ENCODE measurements at places on chromosomes 6 and 20.

- no peak for DNase-seq
Measured at GRCh38 chr6:121399966-121400365, 35.5 kb upstream of the GJA1 start.

DNA sequence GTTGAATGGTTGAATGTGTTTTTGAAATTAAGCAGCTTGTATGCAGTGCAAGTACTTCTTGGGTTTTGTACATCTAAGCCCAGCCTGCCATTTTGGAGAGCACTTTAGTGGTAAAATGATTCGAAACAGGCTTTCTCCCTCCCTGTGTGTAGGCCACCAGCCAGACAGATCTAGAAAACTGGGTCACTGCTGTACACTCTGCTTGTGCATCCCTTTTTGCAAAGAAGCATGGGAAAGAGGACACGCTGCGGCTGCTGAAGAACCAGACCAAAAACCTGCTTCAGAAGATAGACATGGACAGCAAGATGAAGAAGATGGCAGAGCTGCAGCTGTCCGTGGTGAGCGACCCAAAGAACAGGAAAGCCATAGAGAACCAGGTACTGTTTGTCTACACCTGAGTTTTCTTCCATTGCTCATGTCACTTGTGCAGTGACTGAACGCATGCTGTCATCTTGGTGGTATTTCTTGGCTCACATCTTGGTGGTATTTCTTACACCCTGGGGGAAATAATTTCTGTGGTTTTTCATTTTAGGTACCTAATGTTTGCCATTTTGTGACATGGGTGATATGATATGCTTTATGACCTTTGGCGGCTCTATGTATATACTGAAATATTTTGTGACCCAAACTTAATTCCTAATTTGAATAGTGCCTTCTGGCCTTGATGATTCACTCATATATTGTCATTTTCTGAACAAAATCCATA is 115.7 kb upstream of the CLDN20 start:
- no peak for DNase-seq

- no peak for DNase-seq
Measured at GRCh38 chr6:141658696-141659095, 474.0 kb upstream of the GJE1 start.

GRCh38 chr6:170243791-170244291 is 47.0 kb downstream of the DLL1 start:
- no peak for DNase-seq

GRCh38 chr6:7777074-7777473 is 51.2 kb downstream of the BMP6 start:
- no peak for DNase-seq

- DNase-seq = no peak
Measured at GRCh38 chr20:16537025-16537665, 36.1 kb downstream of the KIF16B start.

DNA sequence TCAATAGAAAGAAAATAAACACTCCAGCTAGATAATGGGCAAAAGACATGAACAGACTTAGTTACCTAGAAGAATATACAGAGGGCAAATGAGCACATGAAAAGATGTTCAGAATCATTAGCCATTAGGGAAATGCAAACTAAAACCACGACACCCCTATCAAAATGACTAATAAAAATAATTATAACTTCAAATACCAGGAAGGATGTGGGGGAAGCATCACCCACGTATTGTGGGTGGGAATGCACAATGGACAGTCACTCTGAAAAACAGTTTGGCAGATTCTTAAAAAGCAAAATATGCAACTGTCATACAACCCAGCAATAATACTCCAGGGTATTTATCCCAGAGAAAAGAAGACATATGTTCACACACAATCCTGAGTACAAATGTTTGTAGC is 92.6 kb downstream of the DLL1 start:
- no peak for DNase-seq

DNA sequence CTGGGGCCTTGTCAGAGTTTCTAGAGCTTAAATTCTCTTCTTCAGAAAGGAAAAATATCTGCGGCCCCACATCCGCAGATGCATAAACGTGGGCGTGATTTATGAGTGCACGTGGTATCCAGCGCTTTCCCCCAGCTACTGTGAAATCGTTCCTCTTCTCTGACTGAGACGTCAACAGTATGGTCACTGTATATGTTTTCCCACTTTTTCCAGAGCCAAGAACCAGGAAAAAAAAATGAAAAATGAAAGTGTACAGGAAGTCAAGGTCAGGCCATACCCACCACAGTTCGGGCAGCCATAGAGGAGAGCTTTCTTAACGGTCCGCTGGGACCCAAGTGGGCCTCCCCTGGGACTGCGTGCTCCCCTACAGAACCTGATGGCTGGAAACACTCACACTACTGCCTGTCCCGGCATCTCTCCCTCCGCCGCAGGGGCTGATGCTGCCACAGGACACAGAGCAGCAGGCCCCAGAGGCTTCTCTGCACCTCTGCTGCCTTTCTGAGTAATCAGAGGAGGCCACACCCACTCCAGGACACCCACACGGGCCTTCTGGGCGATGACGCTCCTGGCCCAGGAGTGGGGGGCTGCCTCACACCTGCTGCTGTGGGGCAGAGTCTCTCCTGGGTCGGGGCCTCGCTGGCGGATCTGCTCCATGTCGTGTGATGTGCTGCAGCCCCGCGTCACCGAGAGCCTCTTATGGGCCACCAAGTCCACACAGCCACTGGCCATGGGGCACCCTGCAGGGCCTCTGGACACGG is 16.4 kb upstream of the STX16 start:
- DNase-seq = peak; percentile 74

DNA sequence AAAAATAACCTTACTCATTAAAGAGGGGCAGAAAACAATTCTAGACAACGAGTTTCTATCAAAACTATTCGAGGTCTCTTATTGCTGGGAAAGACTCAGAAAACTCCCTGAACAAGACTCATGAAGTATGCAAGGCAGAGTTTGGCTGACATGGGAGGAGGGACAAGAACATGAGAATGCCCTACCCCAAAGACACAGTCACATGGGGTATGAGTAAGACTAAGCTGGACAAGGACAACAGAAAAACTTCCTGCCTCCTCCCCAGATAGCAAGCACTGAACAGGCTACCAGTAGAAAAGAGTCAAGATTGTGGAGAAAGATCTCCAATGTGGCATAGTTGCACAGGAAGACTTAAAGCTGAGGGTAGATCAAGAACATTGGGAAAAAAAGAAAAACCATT is 39.7 kb upstream of the PHIP start:
- DNase-seq = no peak

DNA sequence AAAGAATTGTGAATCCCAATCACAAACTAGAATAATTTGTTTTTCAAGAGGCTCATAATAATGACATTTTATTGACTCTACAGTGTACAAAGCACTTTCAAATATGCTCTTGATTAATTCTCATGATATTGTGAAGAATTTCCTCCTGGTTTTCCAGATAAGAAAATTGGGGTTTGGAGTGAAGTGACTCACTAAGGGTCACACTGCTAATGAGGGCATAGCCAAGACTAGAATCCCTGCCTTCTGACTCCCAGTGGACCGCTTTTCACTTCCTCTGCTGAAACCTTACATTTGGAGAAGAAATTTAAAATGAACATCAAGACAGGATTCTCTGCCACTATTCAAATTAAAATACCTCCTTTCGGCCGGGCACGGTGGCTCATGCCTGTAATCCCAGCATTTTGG is 38.3 kb upstream of the LTV1 start:
- no peak for DNase-seq

DNA sequence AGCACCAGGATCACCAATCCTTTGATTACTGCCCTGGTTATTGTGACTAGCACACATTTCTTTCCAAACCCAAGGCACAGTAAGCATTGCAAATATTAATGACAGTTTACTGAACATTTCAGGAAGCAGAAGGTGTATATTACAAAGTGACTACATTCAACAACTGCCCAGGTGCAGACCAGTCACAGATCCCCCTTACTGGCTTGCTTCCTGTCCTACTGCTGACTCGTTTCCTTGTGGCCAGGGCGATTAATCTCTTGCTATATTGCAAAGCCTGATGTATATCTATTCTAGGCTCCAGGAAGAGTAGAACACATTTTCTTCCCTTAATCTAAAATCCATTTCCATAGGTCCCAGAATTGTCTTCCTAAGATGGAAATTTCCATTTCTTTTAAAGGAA is 77.2 kb upstream of the EPHA7 start:
- no peak for DNase-seq

GRCh38 chr6:39404312-39404711 is 81.8 kb upstream of the KCNK16 start:
- DNase-seq = no peak

- no peak for DNase-seq
Measured at GRCh38 chr20:6492271-6493055, 275.0 kb upstream of the BMP2 start.

DNA sequence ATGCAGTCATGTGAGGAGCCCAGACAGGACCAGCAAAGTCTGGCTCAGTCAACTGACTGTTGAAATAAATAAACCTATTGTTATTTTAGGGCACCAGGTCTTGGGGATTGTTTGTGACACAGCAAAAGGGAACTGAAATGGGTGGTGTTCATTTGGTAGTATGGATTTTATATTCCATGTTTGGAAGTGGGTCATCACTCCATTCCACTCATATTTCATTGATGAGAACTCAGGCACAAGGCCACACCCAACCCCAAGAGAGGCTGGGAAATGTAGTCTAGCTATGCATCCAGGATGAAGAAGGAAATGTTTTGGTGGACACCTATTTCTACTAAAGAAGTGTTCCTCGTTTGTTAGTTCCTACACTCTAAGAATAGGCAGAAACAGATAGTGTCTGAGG is 64.9 kb upstream of the BTBD3 start:
- DNase-seq = no peak

DNA sequence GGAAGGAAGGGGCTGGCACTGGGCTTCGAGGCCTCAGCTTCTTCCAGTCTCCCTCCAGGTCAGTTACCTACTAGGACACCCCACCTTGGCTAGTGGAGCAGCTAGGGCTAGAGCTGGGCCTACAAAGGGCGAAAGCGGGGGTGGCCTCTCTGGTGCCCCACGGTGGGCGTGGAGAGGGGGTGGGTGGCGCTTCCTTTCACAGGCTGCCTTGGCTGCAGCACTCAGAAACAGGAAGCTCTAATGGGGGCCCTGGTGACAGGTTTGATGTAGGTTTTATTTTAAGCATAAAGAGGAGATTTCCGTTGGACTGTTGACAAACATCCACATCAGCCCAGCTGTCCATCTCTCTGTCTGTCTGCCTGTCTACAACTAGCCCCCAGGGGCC is 13.4 kb downstream of the FAM110A start:
- peak; percentile 61 for DNase-seq

GRCh38 chr6:88493717-88494116 is 327.6 kb upstream of the CNR1 start:
- DNase-seq = no peak

GRCh38 chr6:151917531-151918329 is 110.2 kb downstream of the ESR1 start:
- DNase-seq = no peak

DNA sequence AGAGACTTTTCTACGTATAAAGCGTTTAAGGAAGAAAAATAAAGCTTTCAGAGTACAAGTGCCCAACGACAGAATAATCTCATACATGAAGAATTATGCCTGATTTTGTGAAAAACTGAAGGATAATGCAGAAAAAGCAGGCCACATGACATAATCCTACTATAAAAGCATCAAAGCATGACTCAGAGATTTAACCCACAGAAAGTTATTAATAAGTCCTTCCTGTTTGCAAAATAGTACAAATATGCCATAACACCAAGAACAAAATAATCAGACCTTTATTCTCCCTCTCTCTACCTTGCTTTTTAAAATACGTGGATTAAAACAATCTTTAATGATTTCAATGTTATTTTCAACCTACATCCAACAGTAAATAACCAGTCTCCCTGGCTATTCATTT is 118.6 kb upstream of the BCLAF1 start:
- DNase-seq = no peak

- no peak for DNase-seq
Measured at GRCh38 chr6:113818578-113818977, 38.6 kb upstream of the MARCKS start.

DNA sequence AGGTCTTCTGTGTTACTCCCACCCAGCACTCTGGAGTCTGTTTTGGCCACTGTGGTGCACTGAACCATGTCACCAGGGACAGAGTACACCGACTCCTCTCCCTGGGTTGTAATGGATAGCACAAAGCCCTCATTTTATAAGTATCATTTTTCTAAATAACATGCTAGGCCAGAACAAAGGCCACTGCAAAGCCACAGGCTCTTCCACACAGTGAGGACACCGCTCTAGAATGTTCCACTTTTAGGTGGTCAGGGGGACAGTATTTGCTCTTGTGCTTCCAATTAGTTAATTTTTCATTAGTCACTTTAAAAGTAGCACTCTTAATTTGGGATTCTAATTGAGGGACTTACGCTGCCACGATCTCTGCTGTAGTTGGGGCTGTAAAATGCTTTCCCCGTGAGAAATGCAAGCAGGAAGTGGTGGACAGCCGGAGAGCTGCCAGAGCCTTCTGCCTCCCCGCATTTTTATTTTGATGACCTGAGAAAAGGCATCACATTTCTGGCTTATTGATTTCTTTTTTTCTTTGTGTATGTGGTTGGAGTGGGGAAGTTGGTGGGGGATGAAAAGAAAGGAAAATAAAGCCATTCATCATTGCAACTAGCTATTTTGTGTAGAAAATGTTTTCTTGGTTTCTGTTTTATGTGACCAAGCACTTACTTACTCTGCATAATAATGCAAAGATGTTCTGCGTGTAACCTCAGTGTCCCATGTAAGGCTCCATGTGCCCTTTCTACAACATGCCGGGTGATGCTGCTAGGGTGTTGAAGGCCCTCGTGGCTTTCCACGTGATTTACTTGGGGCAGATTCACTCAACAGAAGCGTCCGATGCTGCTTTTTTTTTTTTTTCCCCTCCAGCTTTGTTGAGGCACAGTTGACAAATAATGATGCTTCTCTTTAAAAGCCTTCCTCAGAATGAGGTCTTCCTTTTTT is 195.9 kb downstream of the SASH1 start:
- no peak for DNase-seq

DNA sequence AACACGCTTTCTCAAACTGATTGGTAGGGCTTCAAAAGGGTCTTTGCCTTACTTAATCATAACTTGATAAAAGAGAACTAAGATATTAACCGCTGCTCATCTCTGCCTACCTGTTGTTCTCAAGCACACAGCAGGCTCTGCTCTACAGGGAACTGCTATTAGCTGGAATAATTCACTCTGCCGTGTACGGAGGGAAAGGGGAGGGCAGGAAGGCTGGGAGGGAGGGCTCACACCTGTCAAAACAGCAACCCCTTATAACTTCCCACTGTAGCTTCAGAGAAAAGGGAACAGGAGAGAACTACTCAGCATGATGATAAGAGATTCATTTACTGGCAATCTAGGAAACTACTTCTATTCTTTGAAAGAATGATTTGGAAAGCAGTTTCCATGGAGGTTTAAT is 75.1 kb downstream of the ZMYND8 start:
- DNase-seq = no peak

DNA sequence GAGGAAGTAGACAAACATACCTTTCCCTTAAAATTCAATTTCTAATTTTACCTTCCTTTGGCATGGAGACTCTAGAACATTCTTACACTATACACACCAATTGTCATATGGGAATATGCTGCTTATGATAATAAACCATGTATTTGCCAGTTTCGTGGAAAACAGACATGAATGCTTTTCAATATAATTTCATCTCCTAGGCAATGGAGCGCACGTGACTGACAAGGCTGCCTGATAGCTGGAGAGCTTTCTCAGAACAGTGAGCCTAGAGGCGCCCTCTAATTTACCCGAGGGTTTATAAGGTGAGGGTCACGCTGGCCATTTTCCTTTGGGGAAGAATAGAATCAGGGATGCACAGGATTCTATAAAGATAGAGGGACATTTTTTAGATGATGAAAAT is 56.5 kb downstream of the PRR18 start:
- DNase-seq = no peak

Data from activated naive CD8-positive, alpha-beta T cell treated with anti-CD3 and anti-CD28 coated beads for 36 hours (primary cell).